ENCODE measurements at places on chromosomes 1 and 21. TPM values are rescaled to one million over a fixed set of nuclear protein-coding genes. Genes with fewer than 3 reads are reported as not detected.

RXFP4 gene
- total RNA-seq = not detected

KCNQ4 gene
- not detected for total RNA-seq

LRRC53 gene
- not detected for total RNA-seq

ATP1A4 gene
- total RNA-seq = not detected

SERPINC1 gene
- not detected for total RNA-seq

FOXD3 gene
- total RNA-seq = not detected

FCRL5 gene
- total RNA-seq = not detected

B4GALT2 gene
- 57.2 TPM for total RNA-seq

PRAMEF10 gene
- not detected for total RNA-seq

CRABP2 gene
- total RNA-seq = 6.1 TPM

ESPN gene
- total RNA-seq = under 0.01 TPM

MANEAL gene
- total RNA-seq = 0.28 TPM

BCAR3 gene
- 46.4 TPM for total RNA-seq

LDLRAP1 gene
- 3.6 TPM for total RNA-seq

CNR2 gene
- not detected for total RNA-seq

SMG7 gene
- 20.8 TPM for total RNA-seq

KIF26B gene
- 0.83 TPM for total RNA-seq

HMCN1 gene
- total RNA-seq = 7.8 TPM

PLCH2 gene
- total RNA-seq = 0.28 TPM

SPRR2E gene
- total RNA-seq = not detected

REN gene
- 0.54 TPM for total RNA-seq

GUCA2B gene
- total RNA-seq = not detected

CD1B gene
- total RNA-seq = not detected

CCDC27 gene
- not detected for total RNA-seq

RHBDL2 gene
- 0.36 TPM for total RNA-seq

BGLAP gene
- total RNA-seq = not detected

HAO2 gene
- not detected for total RNA-seq

Data from IMR-90 (cell line).